Naive B cell (primary cell): ENCODE measurements at places on chromosomes 13 and 19. TPM values are rescaled to one million over a fixed set of nuclear protein-coding genes. Genes with fewer than 3 reads are reported as not detected.

Gene CCDC169
- polyA plus RNA-seq = 0.46 TPM

Gene CATSPERD
- not detected for polyA plus RNA-seq

Gene NANOS3
- not detected for polyA plus RNA-seq

Gene KIR2DL4
- polyA plus RNA-seq = not detected

Gene PSPC1
- polyA plus RNA-seq = 35.7 TPM

Gene ZNF491
- not detected for polyA plus RNA-seq

Gene CPAMD8
- polyA plus RNA-seq = 0.12 TPM

Gene FUT3
- polyA plus RNA-seq = not detected

Gene LRP3
- not detected for polyA plus RNA-seq

GRCh38 chr19:18373892-18374629, 11.9 kb upstream of the GDF15 start:
- no peak for DNase-seq
- no peak overlapping the region for H3K27ac ChIP-seq
- no peaks in the 10 kb centered on the region for H3K36me3 ChIP-seq
- H3K27me3 ChIP-seq = peaks cover 5% of the 10 kb centered on the region
- no peak overlapping the region for H3K4me3 ChIP-seq

GRCh38 chr19:8367327-8368001, 3.5 kb downstream of the ANGPTL4 start:
- no peak for DNase-seq
- H3K27ac ChIP-seq = no peak overlapping the region
- H3K27me3 ChIP-seq = peaks cover 19% of the 10 kb centered on the region
- no peak overlapping the region for H3K4me3 ChIP-seq
- H3K36me3 ChIP-seq = peaks cover 7% of the 10 kb centered on the region

DNA sequence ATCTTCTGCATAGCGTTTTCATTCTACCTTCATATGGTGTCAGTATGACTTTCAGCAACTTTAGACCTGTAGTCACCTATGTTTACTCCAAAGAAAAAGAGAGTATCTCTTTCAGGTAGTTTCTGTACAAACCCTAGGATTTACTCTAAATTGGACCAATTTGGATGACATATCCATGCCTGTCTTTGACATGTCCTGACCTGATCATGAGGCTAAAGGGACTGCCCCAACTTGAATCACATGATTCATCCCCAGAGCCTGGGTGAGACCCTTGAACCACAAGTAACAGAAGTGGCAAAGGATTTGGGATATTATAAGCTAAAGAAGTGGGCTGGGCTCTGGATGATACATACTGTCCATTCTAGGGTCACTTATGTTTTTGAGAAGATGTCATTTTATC, 124.5 kb upstream of the CSNK1A1L start:
- no peak for DNase-seq
- H3K36me3 ChIP-seq = no peaks in the 10 kb centered on the region
- H3K4me1 ChIP-seq = no peaks in the 10 kb centered on the region
- H3K4me3 ChIP-seq = no peak overlapping the region

GRCh38 chr13:20412691-20413355, 112.8 kb downstream of the CRYL1 start:
- DNase-seq = no peak
- H3K36me3 ChIP-seq = peaks cover 7% of the 10 kb centered on the region
- no peaks in the 10 kb centered on the region for H3K27me3 ChIP-seq

- no peak overlapping the region for H3K4me3 ChIP-seq
- peaks cover 8% of the 10 kb centered on the region for H3K36me3 ChIP-seq
Observed at GRCh38 chr13:112979406-112979902, 10.4 kb downstream of the MCF2L start.

GRCh38 chr19:50358483-50359327, 6.7 kb downstream of the NAPSA start:
- H3K4me1 ChIP-seq = peaks cover 38% of the 10 kb centered on the region
- H3K36me3 ChIP-seq = peaks cover 5% of the 10 kb centered on the region
- peak; percentile 76 for DNase-seq
- peak overlapping the region; percentile 95 for H3K4me3 ChIP-seq
- H3K27me3 ChIP-seq = no peaks in the 10 kb centered on the region
- H3K27ac ChIP-seq = peak overlapping the region; percentile 99

- DNase-seq = no peak
- no peak overlapping the region for H3K27ac ChIP-seq
- peaks cover 48% of the 10 kb centered on the region for H3K27me3 ChIP-seq
- no peaks in the 10 kb centered on the region for H3K4me1 ChIP-seq
Observed at GRCh38 chr13:110448230-110448629, 113.3 kb downstream of the RAB20 start.

GRCh38 chr13:40981949-40982348, 37.2 kb downstream of the ELF1 start:
- DNase-seq = no peak
- peak overlapping the region; percentile 96 for H3K4me3 ChIP-seq
- H3K27ac ChIP-seq = peak overlapping the region; percentile 96
- peaks cover 13% of the 10 kb centered on the region for H3K36me3 ChIP-seq

DNA sequence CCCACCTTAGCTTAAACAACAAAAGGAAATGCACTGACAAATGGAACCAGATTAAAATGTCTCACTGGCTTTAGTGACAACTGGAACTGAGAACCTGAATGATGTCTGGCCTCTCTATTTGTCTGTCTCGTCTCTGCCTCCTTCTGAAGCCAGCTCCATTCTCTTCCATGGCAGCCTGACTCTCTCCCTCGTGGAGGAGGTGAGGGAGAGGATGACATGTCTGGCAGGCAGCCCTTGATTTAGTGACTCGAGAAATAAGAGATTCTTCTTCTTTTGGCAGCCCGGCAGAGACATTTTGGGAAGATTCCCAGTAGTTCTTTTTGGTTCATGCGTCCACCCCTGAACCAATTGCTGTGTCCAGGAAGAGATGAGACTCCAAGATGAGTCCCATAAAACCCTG, 131.7 kb downstream of the KLF5 start:
- no peak overlapping the region for H3K4me3 ChIP-seq
- H3K4me1 ChIP-seq = no peaks in the 10 kb centered on the region
- no peaks in the 10 kb centered on the region for H3K36me3 ChIP-seq
- no peak overlapping the region for H3K27ac ChIP-seq

DNA sequence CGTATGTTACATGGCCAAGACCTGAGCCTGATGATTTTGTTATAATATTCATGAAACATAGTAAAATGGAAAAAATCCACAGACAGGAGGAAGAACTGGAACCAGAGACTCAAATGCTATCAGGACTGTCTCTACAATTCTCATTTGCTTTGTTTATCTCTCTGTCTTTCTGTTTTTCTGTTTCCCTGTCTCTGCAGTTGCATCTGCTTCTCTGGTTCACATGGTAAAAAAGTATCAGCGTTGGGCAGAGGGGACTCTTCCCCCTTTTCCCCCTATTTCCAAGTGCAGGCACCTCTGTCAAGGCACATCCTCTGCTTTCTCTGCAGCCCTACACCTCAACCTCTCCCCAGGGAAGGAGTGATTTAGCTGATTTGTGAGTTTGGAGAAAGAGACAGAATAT, 41.2 kb upstream of the VWA8 start:
- no peak overlapping the region for H3K4me3 ChIP-seq
- H3K4me1 ChIP-seq = no peaks in the 10 kb centered on the region
- peaks cover 13% of the 10 kb centered on the region for H3K27me3 ChIP-seq

- H3K27ac ChIP-seq = peak overlapping the region; percentile 76
- peak overlapping the region; percentile 38 for H3K4me3 ChIP-seq
- H3K4me1 ChIP-seq = peaks cover 85% of the 10 kb centered on the region
- peaks cover 17% of the 10 kb centered on the region for H3K36me3 ChIP-seq
Observed at GRCh38 chr19:38028913-38029510, 122.0 kb downstream of the SIPA1L3 start.

GRCh38 chr19:44719262-44719701, 20.3 kb downstream of the CEACAM16 start:
- H3K4me3 ChIP-seq = no peak overlapping the region
- no peak overlapping the region for H3K27ac ChIP-seq
- DNase-seq = no peak
- peaks cover 31% of the 10 kb centered on the region for H3K4me1 ChIP-seq
- H3K27me3 ChIP-seq = peaks cover 5% of the 10 kb centered on the region
- H3K36me3 ChIP-seq = no peaks in the 10 kb centered on the region

- no peak for DNase-seq
- no peak overlapping the region for H3K27ac ChIP-seq
- H3K36me3 ChIP-seq = peaks cover 26% of the 10 kb centered on the region
- no peak overlapping the region for H3K4me3 ChIP-seq
Observed at GRCh38 chr19:13920940-13921747, 15.1 kb downstream of the CC2D1A start.

DNA sequence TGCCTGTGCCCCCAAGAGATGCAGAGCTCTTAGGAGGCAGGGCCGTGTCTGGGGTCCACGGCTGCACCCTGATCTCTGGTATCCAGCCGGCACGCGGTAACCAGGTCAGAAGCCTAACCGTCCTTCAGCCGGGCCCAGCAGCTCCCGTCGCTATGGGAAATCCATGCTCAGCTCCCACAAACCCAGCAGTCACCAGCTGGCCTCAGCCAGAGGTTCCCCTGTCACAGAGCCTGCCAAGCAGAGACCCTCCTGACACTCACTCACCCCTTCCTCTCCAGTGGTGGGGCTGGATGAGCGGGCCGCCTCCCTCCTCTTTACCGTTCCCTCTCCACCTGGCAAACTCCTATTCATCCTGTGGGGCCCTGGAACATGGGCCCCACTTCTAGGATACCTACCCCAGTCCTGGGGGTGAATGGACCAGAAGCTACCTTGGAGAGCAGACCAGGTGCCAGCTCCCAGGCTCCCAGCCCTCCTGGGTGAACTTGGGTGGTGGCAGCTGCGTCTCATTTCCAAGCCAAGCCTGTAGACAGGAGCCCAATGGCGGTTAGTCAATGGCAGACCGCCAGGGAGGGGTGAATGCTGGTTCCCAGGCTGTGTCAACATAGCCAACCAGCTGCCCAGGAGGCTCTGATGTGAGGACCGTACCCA, 21.4 kb upstream of the TCF3 start:
- peak overlapping the region; percentile 69 for H3K4me3 ChIP-seq
- H3K27ac ChIP-seq = no peak overlapping the region
- H3K27me3 ChIP-seq = peaks cover 26% of the 10 kb centered on the region
- peaks cover 26% of the 10 kb centered on the region for H3K4me1 ChIP-seq
- H3K36me3 ChIP-seq = peaks cover 12% of the 10 kb centered on the region

- no peak overlapping the region for H3K27ac ChIP-seq
- no peak overlapping the region for H3K4me3 ChIP-seq
- H3K36me3 ChIP-seq = no peaks in the 10 kb centered on the region
- H3K4me1 ChIP-seq = peaks cover 18% of the 10 kb centered on the region
- peaks cover 54% of the 10 kb centered on the region for H3K27me3 ChIP-seq
Observed at GRCh38 chr19:54415901-54416673, 823 bp downstream of the TTYH1 start.

DNA sequence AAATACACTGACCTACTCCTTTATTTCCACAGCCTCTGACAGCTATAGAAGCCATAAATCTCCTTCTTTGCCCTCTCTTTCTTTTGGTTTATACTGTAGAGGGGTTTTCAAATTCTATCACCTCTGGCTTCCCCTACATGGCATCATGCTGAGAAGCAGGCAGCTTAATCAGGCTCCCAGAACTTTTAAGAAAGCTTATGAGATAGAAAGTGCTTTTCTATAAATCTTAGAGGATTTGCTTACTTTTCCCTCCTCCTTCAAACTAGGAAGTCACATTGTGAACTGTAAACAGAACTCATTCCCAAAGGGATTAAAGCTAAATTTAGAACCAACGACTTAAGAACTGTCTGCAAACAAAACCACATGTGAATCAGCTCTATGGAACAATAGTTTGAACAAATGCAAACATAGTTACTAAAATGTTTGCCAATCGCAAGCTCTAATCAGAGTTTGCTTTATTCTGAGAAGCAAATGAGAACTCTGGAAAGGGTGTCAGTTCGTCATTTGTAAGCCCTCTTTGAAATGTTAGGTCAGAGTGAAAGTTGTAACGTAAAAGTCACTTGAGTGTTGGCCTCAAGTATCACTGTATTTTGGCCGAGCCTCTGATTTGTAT, 344.1 kb downstream of the RFC3 start:
- no peak overlapping the region for H3K4me3 ChIP-seq
- no peak overlapping the region for H3K27ac ChIP-seq
- no peak for DNase-seq

DNA sequence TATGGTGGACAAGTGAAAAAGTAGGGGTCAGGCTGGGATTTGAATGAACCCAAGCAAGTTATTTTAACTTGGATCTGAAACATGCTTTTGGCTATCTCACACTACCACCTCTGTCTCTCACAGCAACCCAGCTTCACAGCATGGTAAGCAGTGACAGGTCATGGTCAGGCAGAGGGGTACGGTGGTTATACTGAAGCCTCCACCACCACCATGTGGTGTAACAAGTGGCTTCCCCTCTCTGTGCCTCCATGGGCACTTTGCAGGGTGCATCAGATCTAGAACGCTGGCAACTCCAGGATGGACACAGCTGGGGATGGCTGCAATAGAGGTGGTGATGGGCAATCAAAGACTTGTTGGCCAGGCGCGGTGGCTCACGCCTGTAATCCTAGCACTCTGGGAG, 739 bp upstream of the TMEM145 start:
- peaks cover 62% of the 10 kb centered on the region for H3K27me3 ChIP-seq
- peaks cover 28% of the 10 kb centered on the region for H3K4me1 ChIP-seq
- no peaks in the 10 kb centered on the region for H3K36me3 ChIP-seq
- H3K4me3 ChIP-seq = peak overlapping the region; percentile 76
- no peak overlapping the region for H3K27ac ChIP-seq

DNA sequence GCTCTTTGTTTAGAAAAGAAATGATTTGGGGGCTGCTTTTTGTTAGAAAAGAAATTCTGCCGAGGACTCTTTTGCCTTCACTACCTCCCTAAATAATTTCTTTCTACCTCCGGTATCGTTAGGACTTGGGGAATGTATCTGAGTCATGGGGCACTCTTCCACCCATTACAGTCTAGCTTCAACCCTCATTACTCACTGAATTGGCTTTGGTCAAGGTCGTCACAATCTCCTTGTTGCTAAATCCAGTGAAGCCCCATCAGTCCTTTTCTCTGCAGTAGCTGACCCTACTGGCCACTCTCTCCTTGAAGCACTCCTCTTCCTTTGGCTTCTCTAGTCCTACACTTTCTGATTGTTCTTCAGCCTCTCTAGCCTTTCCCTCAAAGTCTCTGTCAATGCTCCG, 34.0 kb downstream of the WDR87 start:
- H3K27me3 ChIP-seq = peaks cover 26% of the 10 kb centered on the region
- H3K4me3 ChIP-seq = no peak overlapping the region
- no peaks in the 10 kb centered on the region for H3K36me3 ChIP-seq
- no peaks in the 10 kb centered on the region for H3K4me1 ChIP-seq
- DNase-seq = no peak
- H3K27ac ChIP-seq = no peak overlapping the region

DNA sequence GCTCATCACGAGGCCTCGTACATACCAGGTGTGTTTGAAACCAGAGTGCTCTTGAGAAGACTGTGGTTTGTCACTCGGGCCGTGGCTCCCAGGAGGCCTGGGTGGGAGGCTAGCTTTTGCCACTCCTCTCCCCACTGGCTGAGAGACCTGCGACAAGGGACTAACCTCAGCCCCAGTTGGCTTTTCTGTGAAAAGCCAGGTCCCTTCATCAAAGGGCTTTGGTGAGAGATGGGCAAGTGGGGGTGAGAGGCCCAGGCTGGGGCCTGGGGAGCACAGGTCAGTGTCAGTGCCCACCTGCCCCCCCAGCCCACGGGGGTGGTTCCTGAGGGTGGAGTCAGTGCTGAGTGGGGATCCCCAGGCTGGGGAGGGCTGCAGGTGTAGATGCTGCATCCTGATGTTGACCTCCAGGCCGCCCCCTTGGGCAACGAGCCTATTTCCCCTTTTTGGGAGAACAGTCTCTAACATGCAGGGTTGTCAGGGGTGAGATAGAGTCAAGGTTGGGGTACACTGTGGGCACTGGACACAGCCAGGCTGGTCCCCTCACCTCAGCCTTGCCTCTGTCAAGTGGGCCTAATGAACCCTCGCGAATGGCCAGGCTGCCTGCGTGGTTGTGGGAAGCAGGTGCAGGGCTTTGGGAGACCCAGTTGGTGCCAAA, 661 bp downstream of the KCNJ14 start:
- H3K27ac ChIP-seq = no peak overlapping the region
- H3K4me1 ChIP-seq = peaks cover 11% of the 10 kb centered on the region
- no peak overlapping the region for H3K4me3 ChIP-seq
- no peaks in the 10 kb centered on the region for H3K27me3 ChIP-seq
- peaks cover 9% of the 10 kb centered on the region for H3K36me3 ChIP-seq
